ENCODE measurements at places on chromosomes 2 and 18.

- no peak for DNase-seq
These were observed 86.8 kb upstream of the SP3 start for GRCh38 chr2:174051741-174052583.

GRCh38 chr2:148362144-148362796 is 282.3 kb upstream of the EPC2 start:
- DNase-seq: no peak

DNA sequence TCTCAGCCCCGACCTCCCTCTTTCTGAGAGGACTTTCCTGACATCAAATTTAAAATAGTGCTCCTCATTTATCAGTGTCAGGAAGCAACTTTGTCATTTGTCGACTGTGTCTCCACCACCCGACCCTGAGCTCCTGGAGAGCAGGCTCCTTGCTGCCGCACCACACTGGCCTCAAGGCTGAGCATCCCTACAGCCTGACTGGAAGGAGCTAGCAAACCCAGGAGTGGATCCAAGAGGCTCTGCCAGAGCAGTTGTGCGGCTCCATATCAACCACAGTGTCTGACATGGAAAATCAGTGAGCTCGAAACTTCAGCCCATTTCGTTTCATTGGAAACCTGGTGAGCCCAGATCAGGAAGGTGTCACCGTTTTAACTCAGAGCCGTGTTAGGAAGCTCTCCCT is 125.2 kb downstream of the PTGR3 start:
- no peak for DNase-seq

GRCh38 chr2:241002275-241003046 is 4.0 kb downstream of the SNED1 start:
- DNase-seq: no peak

DNA sequence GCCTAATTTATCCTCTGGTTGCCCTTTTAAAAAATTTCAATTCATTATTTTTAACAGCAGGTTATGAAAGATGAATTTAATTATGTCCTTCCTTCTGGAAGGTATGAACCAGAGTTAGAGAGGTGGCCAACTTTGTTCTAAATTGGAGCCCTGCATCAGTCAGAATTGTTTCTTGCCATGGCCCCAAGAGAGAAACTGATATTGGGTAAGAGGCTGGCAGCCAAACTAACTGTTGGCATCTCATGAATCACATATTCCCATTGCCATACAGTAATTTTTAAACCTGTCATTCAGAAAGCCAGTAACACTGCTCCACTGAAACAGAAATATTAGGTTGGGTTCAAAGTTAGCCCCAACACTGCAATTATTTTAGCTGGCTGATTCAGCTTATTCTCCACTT is 67.4 kb downstream of the SMAD2 start:
- DNase-seq: no peak

DNA sequence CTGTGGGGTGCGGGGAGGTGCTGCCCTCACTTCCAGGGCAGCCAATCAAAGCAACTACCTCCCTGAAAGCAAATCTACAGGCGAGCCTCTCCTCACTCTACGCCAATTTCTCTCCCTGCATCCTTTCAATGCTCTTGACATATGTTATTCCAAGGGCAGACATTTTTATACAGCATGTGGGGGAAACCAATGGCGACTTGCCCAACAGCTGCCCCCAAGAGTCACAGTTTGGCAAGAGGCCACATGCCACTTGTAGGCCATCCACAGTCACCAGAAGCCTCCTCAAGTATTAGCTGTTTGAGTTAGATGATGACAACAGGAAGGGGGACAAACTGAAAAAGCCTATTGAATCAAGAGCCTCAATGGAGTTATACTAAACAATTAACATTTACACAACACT is 114.6 kb downstream of the MYO5B start:
- no peak for DNase-seq

DNA sequence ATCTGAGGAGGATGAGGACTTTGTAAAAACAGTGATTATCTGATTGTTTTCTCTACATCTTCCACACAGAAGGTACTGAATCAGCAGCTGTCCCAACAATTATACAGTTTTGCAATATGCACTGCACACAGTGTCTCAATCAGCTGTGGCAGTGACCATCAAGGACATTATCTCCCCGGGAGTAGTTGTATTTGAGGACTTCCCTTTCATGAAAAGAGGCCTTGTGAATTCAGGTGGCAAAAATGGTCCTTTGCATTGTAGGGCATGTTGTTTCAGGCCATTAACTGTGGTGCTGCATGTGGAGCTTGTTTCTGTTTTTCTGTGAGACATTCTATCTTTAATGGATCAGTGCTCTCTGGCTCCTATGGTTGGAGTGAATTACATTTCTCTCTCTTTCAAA is 779.4 kb upstream of the FSHR start:
- DNase-seq: no peak

- no peak for DNase-seq
These were observed 106.4 kb upstream of the HNRNPA3 start for GRCh38 chr2:177106212-177106611.

DNA sequence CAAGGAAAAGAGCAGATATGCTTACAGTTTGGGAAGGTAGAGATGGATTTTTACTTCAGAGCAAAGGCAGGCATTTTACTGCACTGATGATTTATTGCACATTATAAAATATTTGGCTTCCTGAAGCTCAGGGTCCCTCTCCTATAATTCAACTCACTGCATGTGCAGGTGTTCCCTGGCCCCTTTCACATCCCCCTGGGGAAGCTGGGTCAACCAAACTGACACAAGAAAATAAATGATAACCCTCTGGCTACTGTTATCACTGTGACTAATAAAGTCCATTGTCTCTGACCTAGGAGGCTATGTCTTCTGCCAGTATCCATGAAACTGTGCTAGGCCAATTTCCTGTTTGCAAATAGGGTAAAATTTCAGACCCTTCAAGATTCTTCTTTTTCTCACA is 163.1 kb downstream of the ARL6IP6 start:
- DNase-seq: no peak
